ENCODE measurements at places on chromosomes 13 and 19.

- DNase-seq = peak; percentile 52
Measured at GRCh38 chr13:60134376-60134775, 29.4 kb downstream of the DIAPH3 start.

DNA sequence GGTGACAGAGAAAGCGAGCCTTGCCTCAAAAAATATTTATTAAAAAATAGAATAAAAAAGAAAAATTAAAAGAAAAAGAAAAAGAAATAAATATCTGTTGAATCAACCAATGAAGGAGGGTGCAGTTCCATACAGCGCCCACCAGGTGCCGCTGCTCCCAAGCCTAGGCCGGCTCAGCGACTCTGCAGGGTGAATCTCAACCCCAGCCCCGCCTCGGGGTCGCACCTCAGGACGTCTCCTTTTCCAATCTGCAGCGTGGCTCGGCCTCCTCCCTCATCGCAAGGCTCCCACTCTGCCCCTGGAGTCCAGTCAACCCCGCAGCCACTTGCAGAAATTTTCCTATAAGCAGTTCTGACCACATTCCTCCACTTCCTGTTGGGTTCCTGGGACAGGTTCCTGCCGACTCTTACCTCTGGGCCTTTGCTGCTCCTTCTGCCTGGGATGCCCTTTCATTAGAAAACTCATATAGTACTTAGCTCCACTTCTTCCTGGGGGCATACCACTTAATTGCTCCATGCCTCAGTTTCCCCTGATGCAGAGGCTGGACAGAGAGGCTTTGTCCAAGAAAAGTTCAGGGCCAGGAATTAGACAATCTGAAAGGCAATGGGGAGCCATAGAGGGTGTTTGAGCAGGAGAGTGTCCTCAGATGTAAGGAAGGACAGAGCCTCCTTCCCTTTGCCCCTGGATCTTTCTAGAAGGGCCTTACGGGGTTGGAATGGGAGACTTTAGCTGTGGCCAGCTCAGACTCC lies 24.3 kb downstream of the NFILZ start:
- peak; percentile 58 for DNase-seq

DNA sequence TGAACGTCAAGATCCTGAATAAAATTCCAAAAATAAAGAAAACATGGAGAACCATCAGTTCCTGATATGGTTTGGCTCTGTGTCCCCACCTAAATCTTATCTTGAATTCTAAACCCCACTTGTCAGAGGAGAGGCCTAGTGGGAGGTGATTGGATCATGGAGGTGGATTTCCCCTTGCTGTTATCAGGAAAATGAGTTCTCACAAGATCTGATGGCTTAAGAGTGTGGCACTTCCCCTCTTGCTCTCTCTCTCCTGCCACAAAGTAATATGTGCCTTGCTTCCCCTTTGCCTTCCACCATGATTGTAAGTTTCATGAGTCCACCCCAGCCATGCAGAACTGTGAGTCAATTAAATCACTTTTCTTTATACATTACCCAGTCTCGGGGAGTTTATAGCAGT lies 827.4 kb downstream of the GPC5 start:
- no peak for DNase-seq

DNA sequence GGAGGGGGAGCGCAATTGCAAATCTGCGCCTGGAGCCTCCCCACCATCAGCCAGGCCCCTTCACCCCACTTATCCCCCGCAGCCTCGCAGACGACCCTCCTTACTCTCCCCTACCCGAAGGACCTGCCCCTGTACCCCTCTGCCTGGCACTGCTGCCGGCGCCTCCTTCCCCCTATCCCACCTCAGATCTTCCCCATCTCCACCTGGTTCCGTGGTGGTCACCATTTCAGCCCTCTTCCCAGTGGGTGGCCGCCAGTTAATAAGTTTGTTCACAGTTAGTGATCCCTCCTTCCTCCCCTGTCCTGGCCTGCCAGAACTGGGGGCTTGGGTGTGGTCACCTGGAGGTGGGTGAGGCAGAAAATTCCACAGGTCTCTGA lies 397 bp downstream of the SLC44A2 start:
- DNase-seq = no peak

GRCh38 chr13:23140492-23140891 lies 40.3 kb upstream of the SGCG start:
- no peak for DNase-seq

DNA sequence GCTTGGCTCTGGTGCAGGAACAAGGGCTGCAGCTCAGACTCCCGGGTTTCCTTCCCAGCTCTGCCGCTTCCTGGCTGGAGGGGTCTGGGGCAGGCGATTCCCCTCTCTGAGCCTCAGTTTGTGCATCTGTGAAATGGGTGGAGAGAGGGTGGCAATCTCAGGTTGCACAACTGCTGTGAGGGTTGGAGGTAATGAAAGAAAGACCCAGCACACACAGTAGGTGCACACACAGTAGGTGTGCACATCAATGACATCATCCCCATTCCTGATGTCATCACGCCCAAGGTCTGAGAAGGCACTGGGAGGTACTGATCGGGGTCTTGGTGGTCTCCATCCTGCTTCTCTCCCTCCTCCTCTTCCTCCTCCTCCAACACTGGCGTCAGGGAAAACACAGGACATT lies 2.7 kb downstream of the LILRB4 start:
- no peak for DNase-seq

DNA sequence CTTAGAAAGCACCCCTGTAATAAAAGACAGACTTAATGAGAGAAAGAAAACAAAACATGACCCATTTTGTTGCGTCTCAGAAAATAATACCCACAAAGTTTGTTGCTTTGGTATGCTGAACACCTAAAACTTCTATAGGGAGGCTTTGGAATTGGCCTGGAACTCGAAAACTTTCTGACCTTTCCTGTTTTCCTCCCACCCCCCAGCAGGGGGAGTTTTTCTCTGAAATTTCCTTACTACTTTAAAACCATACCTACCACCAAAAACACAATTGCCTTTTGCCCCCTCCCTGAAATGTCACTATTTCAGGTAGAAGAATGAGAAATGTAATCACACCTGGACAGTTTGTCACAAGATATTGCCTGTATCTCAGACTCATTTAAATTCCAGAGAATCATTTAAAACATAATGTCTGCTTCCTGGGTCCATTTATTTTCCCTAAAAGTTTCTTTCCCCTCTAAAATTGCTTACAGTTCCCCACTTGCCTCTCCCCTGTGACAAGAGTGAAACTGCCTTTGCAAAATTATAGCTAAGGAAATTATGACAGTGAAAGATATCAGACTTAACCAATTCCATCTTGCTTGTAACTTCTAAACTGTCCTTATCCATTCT lies 2700.2 kb downstream of the PCDH9 start:
- peak; percentile 1 for DNase-seq

- DNase-seq = no peak
Measured at GRCh38 chr19:38662537-38663155, 15.2 kb downstream of the ACTN4 start.

DNA sequence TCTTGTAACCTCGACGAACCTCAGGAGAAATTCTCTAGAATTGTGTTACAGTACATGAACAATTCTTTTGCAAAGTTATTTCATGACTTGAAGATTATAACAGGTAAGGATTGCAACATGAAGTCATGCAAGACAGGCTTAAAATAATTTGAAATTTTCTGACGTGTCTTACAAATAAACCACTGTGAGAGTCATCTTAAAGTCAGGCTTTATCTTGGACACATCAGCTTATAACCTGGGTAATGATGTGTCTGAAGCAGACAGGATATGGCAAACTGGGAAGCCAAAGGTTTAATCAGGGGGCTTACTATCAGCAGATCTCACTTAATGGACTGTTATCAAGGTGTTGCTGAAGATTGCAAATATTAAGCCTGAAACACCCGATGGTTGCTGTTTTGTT lies 407.8 kb downstream of the KLF5 start:
- DNase-seq = no peak

DNA sequence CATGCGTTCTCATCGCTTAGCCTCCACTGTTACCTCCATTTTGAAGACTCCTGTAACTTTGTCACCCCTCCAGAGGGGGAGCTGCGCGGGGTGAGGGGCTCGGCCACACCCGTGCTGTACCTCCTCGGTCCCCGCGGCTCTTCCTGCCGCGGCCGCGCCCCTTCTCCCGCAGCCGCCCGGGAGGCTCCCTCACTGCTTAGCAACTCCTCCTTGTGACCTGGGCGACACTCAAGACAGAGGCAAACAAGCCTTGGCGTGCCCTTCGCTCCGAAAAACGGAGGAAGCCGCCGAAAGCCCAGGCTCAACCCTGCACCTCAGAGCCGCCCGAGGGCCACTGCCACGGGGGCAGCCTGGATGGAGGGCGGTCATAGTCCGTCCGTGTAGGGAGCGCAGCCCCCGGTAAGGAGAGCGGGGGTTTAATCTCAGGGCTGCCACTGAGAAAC lies 494.3 kb downstream of the FOXO1 start:
- no peak for DNase-seq

GRCh38 chr13:20544201-20544923 lies 18.7 kb upstream of the CRYL1 start:
- DNase-seq = no peak

- no peak for DNase-seq
Measured at GRCh38 chr19:38453596-38453995, 20.1 kb downstream of the RYR1 start.

GRCh38 chr13:35767256-35767976 lies 290.9 kb upstream of the MAB21L1 start:
- no peak for DNase-seq

- DNase-seq = no peak
Measured at GRCh38 chr13:34419025-34419424, 523.0 kb upstream of the NBEA start.

- no peak for DNase-seq
Measured at GRCh38 chr13:33636955-33637670, 180.8 kb upstream of the RFC3 start.

DNA sequence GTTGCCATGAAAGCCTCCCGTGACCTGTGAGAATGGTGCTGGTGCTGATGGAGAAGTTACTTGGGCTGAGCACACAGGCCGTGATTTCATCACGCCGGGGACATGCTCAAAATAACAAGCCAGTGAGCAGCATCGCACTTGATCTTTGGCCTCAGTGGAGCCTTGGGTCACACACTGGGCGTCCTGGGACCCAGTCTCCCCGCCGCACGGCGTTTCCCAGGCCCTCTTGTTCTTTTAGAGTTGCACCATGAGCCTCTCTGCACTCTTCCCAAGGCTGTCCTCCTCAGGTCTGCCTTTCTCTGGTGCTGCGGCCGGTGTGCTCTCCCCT lies 9.5 kb upstream of the NDUFS7 start:
- DNase-seq = no peak

DNA sequence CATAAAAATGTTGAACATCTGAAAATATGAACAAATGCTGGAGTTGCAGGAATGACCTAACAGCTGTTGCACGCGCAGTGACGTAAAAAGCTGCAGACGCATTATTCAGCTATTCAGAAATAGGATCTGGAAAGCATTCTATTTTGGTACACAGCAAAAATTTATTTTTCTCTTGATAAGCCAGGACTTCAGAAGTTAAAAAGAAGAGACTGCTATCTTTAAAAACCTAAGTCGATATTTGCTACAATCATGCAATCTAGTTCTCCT lies 36.9 kb upstream of the STARD13 start:
- no peak for DNase-seq

DNA sequence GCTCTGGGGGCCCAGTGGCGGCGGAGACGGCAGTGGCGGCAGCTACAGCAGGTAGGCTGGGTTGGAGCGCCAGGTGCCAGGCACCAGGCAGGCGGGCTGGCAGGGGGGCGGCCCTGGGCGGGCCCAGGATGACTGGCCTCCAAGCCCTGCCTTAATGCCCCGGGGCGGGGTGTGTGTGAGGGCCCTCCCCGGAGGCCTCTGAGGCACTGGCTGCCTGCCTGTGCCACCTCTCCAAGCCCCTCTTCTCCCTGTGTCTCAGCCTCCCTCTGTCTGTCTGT lies at the start of gene KLK11:
KLK11 (minus strand) TSS at position 63 of the 278 bp plus-strand sequence. CDS start 985 bp downstream, outside the sequence.
- no peak for DNase-seq

DNA sequence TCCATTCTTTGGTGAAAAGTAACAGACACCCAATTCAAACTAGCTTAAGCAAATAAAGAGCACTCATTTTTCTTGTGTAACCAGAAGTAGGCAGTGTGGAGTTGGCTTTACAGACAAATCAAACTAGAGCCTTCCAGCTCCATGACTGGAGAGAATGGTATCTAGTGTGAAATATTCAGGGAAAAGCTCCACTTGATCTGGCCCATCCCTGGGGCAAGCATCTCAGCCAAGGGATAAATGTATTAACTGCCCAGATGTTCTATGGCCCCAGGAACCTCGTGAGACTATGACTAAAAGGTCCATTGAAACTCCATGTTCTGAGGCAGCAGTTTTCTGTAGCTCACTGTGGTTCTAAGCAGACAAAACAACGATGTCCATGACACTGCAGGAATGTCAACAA lies 49.9 kb downstream of the TBC1D4 start:
- no peak for DNase-seq

GRCh38 chr19:46748325-46749109 lies 2.3 kb upstream of the STRN4 start:
- peak; percentile 76 for DNase-seq

GRCh38 chr13:34124666-34125306 lies 306.8 kb downstream of the RFC3 start:
- DNase-seq = no peak

GRCh38 chr13:114066956-114067355 lies 65.5 kb downstream of the RASA3 start:
- DNase-seq = no peak

- DNase-seq = no peak
Measured at GRCh38 chr19:53621885-53622740, 9.7 kb upstream of the DPRX start.

- DNase-seq = no peak
Measured at GRCh38 chr13:32033744-32034143, 2.2 kb downstream of the FRY start.

DNA sequence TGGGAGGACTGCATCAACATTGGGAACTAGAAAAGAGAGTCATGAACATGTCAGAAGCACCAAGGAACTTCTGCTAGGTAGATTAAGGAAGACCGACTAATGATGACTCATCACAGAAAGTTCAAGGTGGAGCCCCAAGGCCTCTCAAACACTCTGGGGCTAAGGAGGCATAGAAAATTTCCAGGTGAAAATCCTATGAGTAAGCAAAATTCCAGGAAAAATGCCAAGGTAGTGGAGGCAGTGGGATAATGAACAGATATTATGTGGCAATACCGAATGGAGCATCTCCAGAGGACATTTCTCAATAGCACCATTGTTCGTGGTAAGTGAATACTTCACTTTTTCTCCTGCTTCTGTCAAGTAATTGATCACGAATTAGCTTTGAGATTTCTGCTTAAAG lies 336.5 kb downstream of the MZT1 start:
- DNase-seq = no peak

GRCh38 chr13:46775385-46776107 lies 21.4 kb downstream of the ESD start:
- DNase-seq = no peak

DNA sequence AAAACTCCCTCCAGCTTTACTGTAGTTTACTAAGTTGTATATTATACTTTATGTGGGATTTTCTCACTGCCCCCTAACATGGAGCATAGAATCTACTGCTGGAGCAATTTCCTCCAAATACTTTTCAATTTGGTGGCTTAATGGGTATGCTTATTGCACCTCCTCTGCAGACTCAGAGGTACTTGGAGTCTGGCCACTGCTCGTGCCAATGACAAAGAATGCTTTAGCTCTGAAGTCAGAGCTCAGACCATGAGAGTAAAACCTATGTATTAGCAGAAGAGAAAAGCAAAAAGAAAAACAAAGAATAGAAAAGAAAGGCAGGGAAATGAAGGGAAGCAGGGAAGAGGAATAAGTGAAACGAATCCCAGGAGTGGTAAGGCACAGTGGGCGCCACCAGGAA lies 71.9 kb downstream of the SUCLA2 start:
- DNase-seq = no peak

Measured in activated CD4-positive, alpha-beta T cell treated with anti-CD3 and anti-CD28 coated beads, Interleukin-2, Interleukin-4, amounts not matched to agents 100 ng/mL and 50 ng/mL, durations not matched to agents 16 hours and 8 hours (primary cell).